ENCODE measurements at places on chromosomes 6 and 20. TPM values are rescaled to one million over a fixed set of nuclear protein-coding genes. Genes with fewer than 3 reads are reported as not detected.

DNA sequence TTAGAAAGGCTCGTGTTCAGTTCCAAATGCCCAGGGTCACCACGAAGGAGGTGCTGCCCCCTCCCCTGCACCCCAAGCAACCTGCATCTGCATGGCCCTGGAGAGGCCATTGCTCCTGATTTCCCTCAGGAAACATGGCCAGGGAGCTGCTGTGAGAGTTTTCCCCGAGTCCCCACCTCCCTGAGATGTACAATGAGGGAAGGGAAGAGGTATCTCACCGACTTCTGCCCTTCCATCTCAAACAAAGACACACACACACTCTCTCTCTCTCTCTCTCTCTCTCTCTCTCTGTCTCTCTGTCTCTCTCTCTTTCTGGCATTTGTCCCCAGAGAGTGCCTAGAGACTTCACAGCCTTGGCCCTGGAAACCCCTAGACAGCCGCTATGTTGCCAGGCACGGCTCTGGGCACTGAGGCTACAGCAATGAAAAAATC, 120.4 kb downstream of the MRPL14 start:
- no peak for DNase-seq
- H3K27me3 ChIP-seq = peaks cover 10% of the 10 kb centered on the region
- H3K4me1 ChIP-seq = peaks cover 33% of the 10 kb centered on the region
- H3K27ac ChIP-seq = no peak overlapping the region
- no peaks in the 10 kb centered on the region for H3K36me3 ChIP-seq
- no peak overlapping the region for H3K4me3 ChIP-seq

- DNase-seq = peak; percentile 38
- no peaks in the 10 kb centered on the region for H3K36me3 ChIP-seq
- no peak overlapping the region for H3K27ac ChIP-seq
- peaks cover 95% of the 10 kb centered on the region for H3K27me3 ChIP-seq
Observed at GRCh38 chr6:28211840-28212509, 13.1 kb upstream of the ZSCAN9 start.

GRCh38 chr20:44942264-44942973, 17.8 kb downstream of the TOMM34 start:
- peaks cover 10% of the 10 kb centered on the region for H3K36me3 ChIP-seq
- peak; percentile 11 for DNase-seq
- no peak overlapping the region for H3K4me3 ChIP-seq

Gene HTR1E
- total RNA-seq = not detected

Gene AIF1
- not detected for total RNA-seq
